Activated naive CD8-positive, alpha-beta T cell treated with anti-CD3 and anti-CD28 coated beads, Interleukin-2, amount 50 U/mL, for 24 hours (primary cell): ENCODE measurements at places on chromosomes 6 and 20.

- no peak for DNase-seq
Measured at GRCh38 chr20:64233725-64234124, 21.8 kb upstream of the PCMTD2 start.

DNA sequence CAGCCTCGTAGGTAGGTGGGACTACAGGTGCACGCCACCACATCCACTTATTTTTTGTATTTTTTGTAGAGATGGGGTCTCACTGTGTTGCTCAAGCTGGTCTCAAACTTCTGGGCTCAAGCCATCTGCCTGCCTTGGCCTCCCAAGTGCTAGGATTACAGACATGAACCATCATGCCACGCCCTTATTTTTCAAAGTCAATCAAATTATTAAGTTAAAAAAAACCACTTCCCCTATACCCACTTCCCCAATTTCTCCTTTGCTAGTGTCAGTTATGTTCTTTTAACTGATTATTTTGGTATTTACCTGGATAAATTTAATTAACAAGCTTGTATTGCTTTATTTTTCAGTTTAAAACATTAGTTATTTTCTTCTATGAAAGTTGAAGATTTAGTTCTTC, 49.6 kb downstream of the RIOK1 start:
- no peak for DNase-seq

- DNase-seq = no peak
Measured at GRCh38 chr6:157707576-157707975, 115.5 kb upstream of the SNX9 start.

GRCh38 chr6:142008781-142009180, 123.9 kb upstream of the GJE1 start:
- DNase-seq = no peak

DNA sequence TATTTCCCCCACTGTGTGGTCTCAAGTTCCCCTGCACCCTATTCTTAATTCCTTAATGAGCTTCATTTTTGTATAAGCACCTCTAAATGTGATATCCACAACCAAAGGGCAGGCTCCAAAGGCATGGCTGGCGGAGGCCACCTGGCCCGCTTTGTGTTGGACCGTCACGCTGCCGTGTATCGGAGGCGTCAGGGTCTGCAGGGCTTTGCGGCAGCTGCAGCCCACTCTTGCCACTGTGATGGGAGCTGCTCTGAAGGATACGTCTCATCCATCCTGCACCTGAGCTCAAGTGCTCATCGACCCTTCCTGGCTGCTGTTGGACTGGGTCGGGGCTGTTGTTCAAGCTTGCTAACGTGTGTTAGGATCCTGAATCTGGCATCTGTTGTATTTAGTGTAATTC, 177.6 kb downstream of the ARID1B start:
- no peak for DNase-seq

- no peak for DNase-seq
Measured at GRCh38 chr6:88013554-88013953, 34.1 kb upstream of the SPACA1 start.

DNA sequence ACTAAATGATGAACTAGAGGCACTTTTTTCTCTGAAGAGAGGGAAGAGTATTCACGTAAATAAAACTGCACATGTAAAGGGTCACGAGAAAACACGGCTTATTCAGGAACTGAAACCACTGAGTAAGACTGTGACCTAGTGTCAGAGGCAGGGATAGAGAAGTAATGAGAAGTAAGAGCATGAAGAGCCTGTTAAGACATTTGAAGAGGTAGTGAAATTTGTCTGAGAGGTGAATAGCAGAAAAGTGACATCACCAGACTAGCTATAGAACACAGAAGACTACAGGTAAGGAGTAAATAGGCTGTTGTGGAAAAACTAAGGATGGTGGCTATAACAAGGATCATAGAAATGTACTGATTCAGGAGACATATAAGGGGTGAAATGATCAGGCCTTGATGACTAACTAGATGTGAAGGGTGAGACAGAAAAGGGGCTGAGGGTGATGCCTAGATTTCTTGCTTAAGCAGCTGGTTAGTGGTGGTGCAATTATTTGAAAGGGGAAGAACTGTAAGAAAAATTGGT, 76.8 kb downstream of the REV3L start:
- no peak for DNase-seq

GRCh38 chr20:38760978-38761377, 12.7 kb downstream of the ACTR5 start:
- no peak for DNase-seq

DNA sequence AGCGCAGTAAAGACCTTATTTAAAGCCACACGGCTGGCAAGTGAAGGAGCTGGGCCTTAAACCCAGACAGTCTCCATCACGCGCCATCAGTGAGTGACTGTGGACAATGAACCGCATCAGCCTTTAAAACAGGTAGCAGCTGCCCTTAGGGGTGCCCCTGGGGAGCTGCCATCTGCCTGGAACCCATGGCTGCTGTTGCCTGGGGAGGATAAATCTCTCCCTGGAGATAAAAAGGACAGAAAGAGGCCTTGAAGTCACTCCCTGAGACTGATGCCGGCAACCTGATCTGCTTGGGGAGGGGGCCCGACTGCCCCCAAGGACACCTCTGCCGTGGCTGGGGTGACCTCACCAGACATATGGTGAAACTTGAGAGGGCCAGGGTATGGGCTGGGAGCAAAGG, 73.5 kb downstream of the PREX1 start:
- no peak for DNase-seq

- peak; percentile 46 for DNase-seq
Measured at GRCh38 chr20:5557123-5557522, 193.1 kb upstream of the SHLD1 start.

DNA sequence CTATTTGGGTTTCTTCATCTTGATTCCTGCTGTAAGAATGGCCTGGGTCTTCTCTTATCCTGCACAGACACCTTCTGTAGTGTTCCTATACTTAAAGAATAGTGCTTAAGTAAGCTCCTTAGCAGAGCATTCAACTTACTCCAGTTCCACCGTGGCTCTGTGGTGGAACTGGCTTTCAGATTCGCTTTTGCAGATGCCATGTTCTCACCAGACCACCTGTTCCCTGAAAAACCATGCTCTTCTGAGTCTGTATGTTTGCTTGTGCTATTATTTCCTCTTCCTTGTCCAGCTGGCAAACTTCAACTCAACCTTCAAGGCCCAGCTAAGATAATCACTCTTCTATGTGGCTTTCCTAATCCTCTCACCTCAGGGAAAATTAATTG, 4.9 kb downstream of the ELMO2 start:
- no peak for DNase-seq

- DNase-seq = no peak
Measured at GRCh38 chr20:40938020-40938419, 90.6 kb upstream of the TOP1 start.

DNA sequence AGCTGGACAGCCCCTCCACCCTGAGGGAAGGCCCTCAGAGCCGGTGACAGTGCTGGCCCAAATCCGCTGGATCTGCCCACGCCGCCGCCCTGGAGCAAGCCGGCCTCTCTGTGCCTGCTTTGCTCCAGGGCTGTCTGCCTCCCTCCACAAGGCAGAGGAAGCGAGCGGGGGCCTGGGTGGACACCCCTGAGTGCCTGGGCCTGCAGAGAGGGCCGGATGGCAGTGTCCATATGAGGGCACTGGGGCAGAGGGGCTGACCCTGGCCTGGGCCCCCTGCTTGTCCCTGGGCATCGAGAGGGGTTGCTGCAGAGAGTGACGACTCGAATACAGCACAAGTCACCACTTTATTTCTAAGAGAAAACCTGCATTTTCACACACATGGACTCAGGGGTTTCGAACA, 348.6 kb downstream of the ZFAND3 start:
- DNase-seq = no peak

GRCh38 chr20:11982289-11982954, 64.7 kb downstream of the BTBD3 start:
- DNase-seq = no peak

DNA sequence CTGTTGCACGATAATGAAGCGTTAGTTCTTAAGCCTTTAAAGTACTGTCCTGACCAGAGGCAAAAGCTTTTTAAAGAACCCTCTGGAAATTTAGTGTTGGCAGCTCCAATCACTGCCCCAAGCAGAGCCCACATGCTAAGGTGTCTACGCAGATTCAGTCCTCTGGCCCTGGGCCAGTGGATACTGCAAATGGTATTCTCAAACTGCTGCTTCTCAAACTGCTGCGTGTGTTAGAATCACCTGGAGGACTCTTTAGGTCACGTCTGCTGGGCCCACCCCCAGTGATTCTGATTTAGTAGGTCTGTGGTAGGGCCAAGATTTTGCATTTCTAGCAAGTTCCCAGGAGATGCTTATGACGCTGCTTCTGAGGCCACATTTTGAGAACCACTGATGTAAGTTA, 96.0 kb upstream of the CCDC28A start:
- DNase-seq = no peak

DNA sequence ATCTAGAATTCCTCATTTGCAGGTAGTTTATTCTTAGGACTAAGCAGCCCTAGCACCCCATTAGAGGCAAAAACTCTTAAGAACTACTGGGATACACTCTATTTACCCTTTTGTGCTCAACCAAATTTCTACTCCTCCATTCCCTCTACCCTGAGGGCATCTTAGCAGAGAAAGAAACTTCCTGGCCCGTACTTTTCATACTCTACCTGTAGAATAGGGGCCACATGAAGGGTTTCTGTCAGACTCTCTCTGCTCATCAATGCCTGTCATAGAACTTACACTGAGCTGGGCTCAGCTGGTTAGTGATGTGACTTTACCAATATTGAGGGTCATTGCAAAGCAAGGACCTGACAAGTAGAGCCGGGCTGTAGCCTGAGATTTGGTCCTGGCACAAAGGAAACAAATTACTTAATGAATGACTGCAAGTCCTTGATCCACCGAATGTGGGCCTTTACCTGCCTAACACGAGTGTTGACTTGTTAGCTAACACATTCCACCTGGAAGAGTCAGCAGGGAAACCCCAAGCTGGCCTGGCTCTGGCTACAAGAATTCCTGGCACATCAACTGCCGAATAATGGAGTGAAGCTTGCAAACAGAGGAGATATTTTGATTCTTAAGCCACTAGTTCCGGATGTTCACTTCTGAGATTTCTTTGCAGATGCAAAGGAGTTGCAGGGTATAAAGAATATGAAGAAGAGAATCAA, 280.5 kb upstream of the JAG1 start:
- no peak for DNase-seq
